ENCODE measurements at places on chromosomes 13 and 19.

- peak; percentile 94 for DNase-seq
These were observed 14.9 kb downstream of the ARID3A start for GRCh38 chr19:940591-941291.

GRCh38 chr19:16100524-16100923, 11.2 kb upstream of the RAB8A start:
- DNase-seq, result no peak

- DNase-seq, result no peak
These were observed 11.6 kb downstream of the URI1 start for GRCh38 chr19:29953352-29954247.

DNA sequence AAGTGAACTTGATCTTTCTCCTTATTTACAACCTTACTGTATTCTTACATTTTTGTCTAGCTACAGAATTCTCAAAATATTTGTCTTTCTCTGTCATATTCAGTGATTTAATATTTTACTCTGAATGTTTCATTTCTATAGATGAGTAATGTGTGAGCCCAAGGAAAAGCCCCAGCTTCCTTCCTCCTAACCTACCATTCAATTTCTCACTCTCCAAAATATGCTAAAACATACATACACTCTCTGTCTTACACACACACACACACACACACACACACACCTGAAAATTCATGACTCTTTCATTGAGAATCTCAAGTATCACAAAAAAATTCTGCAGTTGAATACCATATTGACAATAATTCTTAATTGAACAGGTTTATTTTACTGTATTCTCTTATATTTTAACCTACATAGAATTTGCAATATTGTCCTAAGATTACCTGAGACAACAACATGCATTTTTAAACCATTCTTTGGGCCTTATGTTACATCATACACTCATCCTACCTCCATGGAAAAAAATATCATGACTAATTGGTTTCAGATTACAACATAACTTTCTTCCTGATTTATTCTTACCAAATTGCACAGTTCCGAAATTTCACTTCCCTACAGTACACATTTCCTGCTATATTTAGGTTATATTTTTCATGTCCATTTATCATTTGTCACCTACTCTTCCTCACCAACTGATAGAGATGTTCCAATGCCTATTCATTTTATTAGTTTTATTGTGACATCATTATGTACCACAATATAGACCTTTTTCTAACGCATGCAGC, 1965.6 kb upstream of the PCDH20 start:
- no peak for DNase-seq

- DNase-seq, result no peak
These were observed 528 bp upstream of the CHST8 start for GRCh38 chr19:33621065-33621785.

GRCh38 chr19:54387991-54388801, 23.5 kb upstream of the LAIR1 start:
- no peak for DNase-seq

DNA sequence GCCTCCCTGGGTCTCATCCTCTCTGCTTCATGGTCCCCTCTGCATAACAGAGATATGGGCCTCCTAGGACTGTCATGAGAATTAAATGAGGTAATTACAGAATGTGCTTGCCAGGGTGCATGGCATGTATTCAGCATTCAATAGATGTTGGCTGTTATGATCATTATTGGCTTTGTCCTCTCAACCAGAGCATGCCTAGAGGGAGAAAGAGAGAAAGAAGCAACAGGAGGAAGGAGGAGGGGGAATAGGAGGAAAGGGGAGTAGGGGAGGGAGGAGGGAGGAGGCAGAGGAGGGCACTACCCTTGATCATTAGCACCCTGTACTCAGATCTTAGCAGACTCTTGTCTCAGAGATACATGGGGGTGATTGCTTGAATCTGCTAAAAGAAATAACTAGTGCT, 41.0 kb upstream of the SIAH3 start:
- no peak for DNase-seq

DNA sequence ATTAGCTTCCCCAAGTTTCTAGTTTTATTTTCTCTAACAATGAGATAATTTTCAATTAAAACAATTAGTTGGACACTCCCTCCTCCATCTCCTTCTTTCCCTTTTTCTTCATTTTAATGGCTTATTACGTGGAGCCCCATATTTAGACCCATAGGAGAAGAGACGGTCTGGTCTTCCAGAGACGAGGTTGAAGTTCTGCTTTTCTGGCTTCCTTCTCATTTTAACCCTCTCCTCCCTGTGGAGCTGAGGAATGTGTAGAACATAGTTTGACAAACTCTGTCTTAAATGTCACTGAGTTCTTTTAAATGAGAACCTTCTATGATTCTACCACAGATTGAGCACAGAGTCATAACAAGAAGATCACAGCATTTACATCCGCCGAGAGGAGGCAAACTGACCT, 86.8 kb downstream of the EDNRB start:
- no peak for DNase-seq

DNA sequence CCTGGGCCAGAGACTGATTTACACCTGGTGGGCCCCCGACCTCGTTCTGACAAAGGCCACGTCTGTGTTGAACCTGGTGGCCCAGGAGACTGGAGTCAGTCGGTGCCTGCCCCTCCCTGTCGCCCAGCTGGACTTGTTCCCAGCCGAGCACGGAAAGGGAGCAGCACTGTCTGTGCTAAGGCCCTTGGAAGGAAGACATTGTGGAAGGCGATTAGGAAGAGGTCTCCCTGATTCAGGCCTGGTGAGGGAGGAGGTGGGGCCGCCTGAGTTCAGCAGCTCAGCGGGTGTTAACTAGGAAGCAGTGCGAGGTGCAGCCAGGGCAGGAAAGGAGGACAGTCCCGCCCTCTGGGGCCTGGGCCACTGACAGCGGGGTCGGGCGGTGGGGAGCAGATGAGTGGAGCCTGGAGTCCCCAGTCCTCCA, 64.7 kb downstream of the GPR12 start:
- DNase-seq, result no peak
